Endothelial cell of umbilical vein (primary cell): ENCODE measurements at places on chromosomes 4 and X. TPM values are rescaled to one million over a fixed set of nuclear protein-coding genes. Genes with fewer than 3 reads are reported as not detected.

FAM53A gene
- 1.3 and 1.7 TPM in 2 replicates for total RNA-seq

DRD5 gene
- not detected in 2 replicates for total RNA-seq

TMEM35A gene
- total RNA-seq = 6.5 and 7.2 TPM in 2 replicates

RTL5 gene
- total RNA-seq = 1.7 and 2.1 TPM in 2 replicates

GRPR gene
- total RNA-seq = 0.28 TPM in 1 of 2 replicates, not detected in the other

CENPVL2 gene
- not detected in 2 replicates for total RNA-seq

TECRL gene
- total RNA-seq = not detected in 2 replicates
